ENCODE measurements at places on chromosomes 12 and 14.

DNA sequence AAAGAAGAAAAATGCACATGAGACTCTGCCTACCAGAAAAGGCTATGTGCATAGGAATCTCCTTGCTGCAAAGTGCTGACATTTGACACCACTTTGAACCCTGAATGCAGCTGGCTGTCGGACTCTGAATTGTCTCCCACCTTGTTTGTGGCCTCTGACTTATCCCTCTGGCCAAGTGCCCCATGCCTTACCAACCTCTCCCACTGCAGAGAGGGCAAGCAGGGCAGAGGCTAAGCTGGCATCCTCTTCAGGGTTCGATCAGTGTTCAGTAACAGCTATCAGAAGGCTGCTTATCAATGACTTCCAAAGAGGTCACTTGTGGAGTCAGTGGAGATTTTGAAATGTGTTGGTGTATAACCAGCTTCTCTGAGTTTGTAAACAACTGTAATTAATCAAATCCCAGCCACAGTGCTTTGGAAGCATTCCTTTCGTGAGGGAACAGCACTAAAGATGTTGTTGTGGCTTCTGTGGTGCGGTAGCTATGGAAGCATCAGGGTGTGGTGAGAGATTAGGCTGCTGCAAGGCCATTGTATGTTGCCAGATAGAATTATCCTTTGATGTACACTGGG is 22.6 kb upstream of the BMP4 start:
- DNase-seq: peak; percentile 38

DNA sequence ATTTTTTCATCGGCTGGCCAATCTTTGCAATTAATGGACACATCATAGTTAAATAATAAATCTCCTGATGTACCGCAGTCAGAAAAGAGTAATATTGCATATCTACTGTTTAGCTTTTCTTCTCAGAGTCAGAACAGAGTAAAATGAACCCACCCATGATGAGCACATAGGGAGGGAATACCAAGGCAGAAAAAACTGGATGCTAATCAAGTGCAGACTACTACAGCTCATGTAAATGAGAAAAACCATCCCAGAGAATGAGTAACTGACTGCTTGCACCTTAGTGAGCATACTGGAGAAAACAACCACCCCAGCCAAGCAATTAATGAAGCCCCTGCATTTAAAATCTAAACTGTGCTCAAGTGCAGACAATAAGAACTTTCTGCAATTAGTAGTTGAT is 483.7 kb downstream of the MDGA2 start:
- peak; percentile 45 for DNase-seq

DNA sequence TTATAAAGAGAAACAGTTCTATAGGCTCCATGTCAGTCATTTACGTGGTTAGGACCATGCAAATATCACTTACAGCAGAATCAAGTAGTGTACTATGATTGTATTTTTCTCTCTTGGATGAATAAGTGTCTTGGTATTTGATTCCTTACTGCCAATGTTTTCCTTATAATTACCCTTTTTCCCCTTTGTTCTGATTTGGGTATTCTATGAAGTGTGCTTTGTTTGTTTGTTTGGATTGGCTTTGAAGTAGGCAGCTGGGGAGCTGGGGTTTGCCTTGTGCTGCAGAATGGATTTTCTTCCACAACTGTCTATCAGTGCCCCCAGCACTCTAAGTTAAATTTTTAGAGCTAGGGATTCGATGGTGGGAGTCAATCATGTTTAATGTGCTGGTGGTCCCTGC is 12.4 kb downstream of the TMEM120B start:
- DNase-seq: no peak

DNA sequence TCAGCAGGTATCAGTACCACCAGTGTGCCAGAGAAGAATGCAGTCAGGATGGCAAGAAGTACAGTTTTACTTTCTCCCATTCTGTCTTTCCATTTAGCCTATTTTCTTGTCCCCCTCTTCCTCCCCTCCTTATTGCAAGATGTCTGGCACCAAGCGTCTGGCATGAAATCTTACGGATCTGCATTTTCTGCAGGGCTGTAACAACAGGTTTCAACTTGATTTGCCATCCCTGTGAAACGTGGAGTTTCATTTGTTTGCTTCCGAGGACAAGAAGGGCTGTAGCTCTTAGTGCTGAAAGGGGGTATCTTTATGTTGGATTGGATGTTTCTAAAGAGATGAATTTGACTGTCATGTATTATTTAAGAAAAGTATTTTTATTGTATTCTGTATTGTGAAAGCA is 1110.6 kb downstream of the BCL11B start:
- no peak for DNase-seq

- DNase-seq: no peak
Measured at GRCh38 chr14:50395448-50395847, 1.2 kb downstream of the CDKL1 start.

DNA sequence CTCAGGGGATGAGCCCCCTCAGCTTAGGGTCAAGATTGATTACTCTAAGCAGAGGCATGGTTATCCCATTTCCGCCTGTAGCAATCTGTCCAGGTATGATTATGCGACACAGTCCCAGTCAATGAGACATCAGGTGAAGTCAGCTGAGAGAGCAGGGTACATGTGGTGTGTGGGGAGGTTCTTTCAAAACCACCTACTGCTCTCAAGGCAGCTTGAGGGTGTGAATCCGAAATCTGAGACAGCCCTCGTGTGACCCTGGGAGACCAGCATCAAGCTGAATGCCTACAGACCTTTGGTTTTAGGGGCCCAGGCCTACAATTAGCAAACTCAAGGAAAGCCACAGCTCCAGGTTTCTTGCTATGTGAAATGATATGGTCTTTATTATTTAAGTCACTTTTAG is 275.7 kb downstream of the ITPR2 start:
- no peak for DNase-seq

DNA sequence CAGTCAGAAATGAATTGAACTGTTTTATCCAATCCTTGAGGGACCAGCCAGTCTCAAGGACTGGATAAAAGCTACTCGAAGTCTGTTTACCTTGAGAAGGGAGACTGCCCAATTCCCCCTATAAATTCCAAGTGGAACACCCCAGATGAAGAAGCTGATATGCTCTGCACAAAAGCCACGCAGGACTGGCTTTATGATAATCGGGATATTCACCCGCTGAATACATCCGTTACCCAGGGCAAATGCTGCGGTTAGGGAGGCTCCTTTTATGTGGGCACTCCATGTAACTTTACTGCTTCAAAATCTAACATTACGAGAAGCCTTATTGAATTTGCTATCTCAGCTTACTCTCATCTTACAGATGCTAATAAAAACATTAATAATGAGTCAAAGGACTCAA is 119.1 kb downstream of the DENND5B start:
- no peak for DNase-seq

GRCh38 chr14:72443991-72444441 is 449.9 kb downstream of the DPF3 start:
- no peak for DNase-seq

GRCh38 chr12:49706351-49707127 is 666 bp downstream of the FMNL3 start:
- DNase-seq: peak; percentile 33

DNA sequence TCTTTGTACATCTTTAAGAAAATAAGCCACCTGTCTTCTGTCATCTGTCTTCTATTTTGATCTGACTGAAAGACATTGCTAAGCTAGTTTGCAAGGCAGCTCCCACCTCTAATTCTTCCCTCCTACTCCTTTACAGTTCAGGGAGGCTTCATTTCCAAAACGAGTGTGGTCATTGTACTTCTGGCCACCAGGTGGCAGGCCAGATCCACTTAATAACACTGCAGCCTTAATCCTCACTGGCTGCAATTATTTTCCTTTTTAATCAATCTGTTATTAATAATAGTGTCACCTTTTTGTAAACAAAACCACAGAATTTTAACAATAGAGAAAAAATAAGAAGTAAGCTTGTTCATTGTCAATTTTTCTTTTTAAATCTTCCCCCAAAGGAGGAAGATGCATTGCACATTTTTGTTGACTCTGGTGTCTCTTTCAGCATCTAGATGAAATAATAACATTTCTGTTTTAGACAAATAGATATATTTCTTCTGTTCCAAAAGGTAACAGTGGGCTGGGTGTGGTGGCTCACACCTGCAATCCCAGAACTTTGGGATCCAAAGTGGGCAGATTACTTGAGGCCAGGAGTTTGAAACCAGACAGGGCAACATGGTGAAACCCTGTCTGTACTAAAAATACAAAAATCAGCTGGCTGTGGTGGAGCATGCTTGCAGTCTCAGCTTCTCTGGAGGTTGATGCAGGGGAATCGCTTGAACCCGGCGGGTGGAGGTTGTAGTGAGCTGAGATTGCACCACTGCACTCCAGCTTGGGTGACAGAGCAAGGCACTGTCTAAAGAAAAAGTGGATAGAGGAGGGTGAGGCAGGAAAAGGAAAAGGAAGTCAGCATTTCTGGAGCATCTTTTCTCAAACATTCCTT is 23.3 kb downstream of the GABARAPL1 start:
- peak; percentile 36 for DNase-seq

GRCh38 chr12:126469211-126469610 is 1404.0 kb downstream of the AACS start:
- no peak for DNase-seq

Measured in fibroblast of skin of right biceps (primary cell).